ENCODE measurements at places on chromosomes 5 and 9.

DNA sequence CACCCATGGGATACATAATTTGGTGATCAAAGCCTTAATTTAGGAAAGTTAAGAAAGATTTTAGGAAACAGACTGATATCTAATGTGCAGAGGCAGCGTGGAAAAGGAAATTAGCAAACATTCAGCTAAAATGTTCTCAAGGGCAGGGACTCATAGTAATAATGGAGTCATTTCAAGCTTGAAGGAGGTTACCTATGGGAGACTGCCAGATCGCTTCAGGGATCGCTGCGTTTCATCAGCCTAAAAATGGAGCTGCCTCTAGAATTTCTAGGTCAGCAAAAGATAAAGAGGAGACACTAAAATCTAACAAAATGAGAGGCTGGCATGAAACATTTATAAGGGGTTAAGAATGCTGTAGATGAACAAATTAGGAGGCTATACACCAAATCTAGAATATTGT, 115.5 kb downstream of the APBA1 start:
- DNase-seq = no peak

GRCh38 chr5:58115811-58116210, 344.1 kb downstream of the PLK2 start:
- DNase-seq = no peak

- no peak for DNase-seq
These were observed 8.2 kb upstream of the AHRR start for GRCh38 chr5:313265-313664.

DNA sequence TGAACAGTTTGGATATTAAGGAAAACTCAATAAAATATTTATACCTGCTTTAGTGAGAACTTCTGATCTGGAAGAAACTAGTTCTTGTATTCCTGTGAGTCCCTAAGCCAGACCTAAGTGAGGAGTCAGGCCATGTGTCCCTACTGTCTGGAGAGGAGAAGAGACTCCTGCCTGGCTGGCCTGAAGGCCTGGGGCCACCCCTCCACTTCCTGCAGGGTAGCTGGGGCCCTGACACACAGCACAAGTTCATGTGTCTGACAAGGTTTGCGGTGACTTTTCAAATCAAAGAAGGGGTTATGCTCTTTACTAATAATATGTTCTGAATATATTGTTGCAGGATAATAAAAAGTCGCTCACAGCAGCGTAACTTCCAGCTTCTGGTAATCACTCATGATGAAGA, 16.1 kb upstream of the IL13 start:
- no peak for DNase-seq

- DNase-seq = no peak
These were observed 129.5 kb downstream of the RNF180 start for GRCh38 chr5:64295101-64295500.

DNA sequence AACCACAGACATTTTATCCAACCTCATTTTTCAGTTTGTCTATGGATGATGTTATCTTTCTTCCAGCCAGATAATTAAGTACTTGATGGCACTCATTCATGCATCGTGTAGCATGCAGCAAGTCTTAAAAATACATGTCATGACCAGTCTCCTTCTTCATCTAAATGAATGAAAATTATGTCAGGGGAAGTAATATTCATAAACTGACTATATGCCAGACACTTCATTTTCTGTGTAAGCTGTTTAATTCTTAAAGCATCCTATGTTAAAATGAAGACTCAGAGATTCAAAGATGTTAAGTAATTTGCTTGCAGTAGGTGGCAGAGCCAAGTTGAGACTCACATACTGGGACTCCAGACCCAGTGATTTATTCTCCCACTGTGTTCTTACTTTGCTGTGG, 181.7 kb upstream of the CD180 start:
- no peak for DNase-seq

GRCh38 chr5:6462671-6463070, 14.0 kb downstream of the UBE2QL1 start:
- DNase-seq = no peak

DNA sequence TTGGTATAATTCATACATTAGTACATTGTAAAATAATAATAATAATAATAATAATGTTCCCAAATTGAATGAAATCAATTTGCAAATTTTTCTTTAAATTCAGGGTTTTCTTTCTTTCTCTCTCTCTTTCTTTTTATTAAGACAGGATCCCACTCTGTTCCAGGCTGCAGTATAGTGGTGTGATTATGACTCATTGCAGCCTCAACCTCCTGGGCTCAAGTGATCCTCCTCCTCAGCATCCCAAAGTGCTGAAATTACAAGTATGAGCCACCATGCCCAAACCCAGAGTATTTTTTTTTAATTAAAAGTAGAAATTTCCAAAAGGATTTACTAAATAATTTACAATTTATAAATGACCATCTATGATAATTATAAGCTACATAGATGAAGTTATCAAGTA, 117.7 kb downstream of the HOMER1 start:
- DNase-seq = no peak

DNA sequence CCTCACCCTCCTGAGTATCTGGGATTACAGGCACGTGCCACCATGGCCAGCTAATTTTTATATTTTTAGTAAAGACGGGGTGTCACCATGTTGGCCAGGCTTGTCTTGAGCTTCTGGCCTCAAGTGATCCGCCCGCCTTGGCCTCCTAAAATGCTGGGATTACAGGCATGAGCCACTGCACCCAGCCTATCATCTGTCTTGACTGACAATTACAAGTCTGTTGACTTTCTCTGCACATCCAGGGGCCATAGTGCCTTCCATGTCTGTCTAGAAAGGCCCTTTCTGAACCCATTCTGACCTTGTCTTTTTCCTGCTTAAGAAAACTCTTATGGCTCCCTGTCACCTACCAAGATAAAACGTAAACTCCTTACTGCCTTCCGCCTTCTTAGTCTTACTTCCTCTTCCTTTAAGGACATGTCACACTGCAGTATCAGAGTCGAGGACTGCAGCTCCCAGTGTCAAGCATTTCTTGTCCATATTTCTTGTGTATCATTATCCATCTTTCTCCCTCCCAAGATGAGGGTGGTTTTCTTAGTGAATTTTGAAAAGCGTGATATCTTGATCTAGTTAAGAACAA, 49.9 kb upstream of the SHB start:
- no peak for DNase-seq

GRCh38 chr9:93369686-93370085, 81.8 kb upstream of the FAM120A start:
- DNase-seq = no peak

- DNase-seq = no peak
These were observed 349.2 kb downstream of the DEPDC1B start for GRCh38 chr5:60350794-60351193.

DNA sequence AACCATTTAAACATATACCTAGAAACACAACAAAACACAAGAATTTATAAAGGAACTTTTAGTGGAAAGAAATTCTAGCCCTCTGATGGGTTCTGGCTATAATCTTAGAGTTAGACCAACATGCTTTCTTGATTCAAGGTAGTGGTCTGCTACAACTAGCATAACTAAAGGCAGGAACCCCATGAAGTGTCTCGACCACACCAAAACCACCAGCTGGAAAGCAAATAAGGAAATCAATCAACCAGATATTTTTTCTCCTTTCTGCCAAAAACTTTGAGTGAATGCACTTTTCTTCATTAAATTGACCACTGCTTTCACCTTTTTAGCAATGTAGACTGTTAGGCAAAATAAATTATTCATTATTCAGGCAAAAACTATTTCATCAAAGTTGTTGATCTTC, 346.4 kb downstream of the EBF1 start:
- no peak for DNase-seq

GRCh38 chr5:150901446-150901845, 3.3 kb downstream of the ZNF300 start:
- no peak for DNase-seq

DNA sequence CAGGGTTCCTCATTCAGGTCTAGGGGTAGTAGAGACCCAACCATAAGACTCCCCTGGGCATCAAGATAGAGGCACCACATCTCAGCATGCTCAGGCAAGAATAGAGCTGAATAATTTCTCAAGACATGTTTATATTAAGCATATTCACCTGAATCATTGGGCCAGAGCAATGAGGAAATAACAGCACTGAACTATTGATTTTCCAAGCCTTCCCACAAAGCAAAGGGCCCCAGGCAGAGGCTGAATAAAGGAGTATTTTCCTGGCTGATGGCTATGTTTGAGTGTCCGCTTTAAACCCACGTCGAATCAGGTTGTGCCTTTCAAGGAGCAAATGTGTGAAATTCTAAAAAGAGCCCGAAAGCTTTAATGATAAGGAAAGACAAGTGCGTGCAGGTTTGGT, 129.2 kb downstream of the HSD17B3 start:
- DNase-seq = no peak

GRCh38 chr5:9927106-9927505, 297.0 kb upstream of the TAS2R1 start:
- no peak for DNase-seq

GRCh38 chr5:11608530-11608929, 295.7 kb downstream of the CTNND2 start:
- no peak for DNase-seq

GRCh38 chr5:24363789-24364481, 280.8 kb downstream of the CDH10 start:
- DNase-seq = no peak

DNA sequence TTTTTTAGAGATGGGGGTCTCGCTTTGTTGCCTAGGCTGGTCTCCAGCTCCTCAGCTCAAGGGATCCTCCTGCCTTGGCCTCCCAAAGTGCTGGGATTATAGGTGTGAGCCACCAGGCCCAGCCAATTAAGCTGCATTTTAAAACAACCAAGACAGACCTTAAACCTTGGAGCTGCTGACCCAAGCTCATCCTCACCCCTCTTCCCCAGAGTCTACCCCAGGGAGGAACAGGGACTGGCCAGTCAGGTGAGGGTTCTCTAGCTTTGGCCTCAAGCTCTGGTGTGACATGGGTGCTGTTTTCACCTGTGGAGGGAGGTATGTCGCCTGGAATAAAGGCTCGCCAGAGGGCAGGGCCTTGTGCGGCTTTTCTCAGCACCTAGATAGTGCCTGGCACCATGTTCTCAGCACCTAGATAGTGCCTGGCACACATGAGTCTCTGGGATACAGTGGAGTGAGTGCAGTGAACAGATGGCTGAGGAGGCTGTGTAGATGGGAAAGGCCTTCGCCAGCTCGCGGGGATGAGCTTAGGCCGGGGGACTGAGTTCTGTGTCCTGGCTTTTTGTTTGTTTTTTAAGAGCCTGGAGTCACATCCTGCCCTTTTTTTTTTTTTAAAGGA, 7.4 kb downstream of the CDK9 start:
- no peak for DNase-seq

DNA sequence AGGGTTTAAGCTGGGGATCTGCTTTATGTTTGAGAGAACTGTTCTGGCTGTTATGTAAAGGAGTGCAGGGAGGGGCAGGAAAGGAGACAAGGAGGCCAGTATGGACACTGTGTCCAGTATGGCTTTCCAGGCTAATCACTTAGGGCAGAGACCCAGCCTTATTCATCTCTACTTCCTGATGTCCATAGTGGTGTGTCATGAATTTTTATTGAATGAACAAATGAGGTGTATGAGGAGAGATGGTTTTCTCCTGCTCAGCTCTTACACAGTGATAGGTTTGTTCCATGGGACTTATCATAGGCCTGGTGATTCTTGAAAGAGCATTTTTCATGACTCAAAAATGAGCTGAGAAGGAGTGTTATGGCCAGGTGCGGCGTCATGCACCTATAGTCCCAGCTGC, 20.5 kb upstream of the FGFR4 start:
- no peak for DNase-seq

- no peak for DNase-seq
These were observed 94.0 kb upstream of the PTGER4 start for GRCh38 chr5:40585537-40586267.

DNA sequence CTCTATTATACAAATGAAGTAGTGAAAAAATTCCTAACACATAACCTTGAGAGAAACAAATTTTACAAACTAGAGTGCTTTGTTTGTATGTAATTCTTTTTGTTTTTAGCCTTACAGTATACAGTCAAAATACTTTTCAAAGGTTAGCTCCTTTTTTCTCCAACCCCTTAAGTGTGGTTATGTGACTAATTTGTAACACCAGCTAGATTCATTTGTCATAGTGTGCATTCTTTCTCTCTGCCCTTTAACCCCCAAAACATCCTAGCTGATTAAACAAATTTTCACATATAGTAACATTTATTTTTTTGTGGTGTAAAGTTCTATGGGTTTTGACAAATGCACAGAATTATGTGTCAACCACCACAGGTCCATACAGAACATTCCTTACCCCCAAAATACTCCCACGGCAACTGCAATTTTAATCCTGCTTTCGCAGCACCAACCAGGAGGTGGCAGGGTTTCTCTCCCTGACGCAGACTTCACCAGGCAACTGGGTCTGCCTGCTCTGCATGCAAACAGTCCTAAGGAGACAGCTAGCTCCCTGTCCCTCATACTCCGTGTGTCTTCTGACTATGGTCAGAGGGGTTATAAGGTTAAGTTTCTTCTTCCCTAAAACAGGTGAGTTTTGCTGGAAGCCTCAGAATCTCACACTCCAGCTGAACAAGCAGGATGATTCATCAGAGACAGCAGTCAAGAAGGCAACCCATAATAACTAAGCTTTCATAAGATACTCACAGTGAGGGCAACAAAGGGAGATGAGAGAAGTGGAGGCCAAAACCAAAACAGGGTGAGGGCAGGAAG, 44.5 kb upstream of the NR5A1 start:
- peak; percentile 52 for DNase-seq

DNA sequence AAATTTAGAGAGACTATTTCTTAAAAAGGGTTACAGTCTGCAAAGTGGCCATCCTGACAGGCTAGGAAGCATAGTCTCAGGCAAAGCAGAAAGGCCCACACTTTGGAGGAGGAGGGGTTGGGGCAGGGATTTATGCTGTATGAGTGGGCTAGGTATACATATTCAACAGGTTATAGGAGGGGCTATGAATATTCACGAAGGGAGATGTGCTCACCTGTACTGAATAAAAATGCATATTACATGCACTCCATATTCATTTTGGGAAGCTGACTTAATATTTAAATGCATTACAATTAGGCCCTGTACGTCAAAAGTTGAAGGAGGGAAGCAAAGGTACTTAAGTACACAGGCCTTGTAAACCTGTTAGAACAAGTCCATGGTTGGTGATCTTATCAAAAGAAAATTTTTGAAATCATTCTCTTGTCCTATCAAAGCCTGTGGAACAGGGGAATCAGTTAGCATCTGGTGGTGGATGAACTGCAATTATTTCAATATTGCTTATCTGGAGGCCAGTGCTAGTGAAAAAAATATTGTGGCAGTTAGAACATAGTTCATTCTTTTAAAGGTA, 1.6 kb downstream of the CENPP start:
- no peak for DNase-seq

DNA sequence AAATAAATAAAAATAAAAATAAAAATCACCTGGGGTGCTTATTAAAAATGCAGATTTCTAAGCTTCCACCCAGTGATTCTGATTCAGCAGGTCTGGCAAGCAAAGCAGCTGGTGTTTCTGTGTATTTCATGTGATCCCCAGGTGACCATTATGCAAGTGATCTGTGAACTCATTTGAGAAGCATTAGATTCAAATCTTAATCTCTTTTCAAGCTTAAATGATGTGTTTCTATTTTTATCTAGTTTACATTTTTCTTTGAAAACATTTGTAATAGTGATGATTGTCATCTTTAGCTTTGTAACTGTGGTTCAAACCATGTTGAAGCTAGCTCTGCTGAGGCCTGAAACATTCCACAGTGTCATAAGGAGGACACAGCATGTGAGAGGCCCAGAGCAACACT, 804.8 kb upstream of the ZNF608 start:
- DNase-seq = no peak
